ENCODE measurements at places on chromosomes 12 and 14.

- no peak for DNase-seq
Observed at GRCh38 chr14:56795284-56795622, 15.0 kb downstream of the OTX2 start.

GRCh38 chr14:68704736-68705720, 87.8 kb downstream of the ZFP36L1 start:
- no peak for DNase-seq

GRCh38 chr12:116749884-116750283, 11.8 kb downstream of the RNFT2 start:
- no peak for DNase-seq

DNA sequence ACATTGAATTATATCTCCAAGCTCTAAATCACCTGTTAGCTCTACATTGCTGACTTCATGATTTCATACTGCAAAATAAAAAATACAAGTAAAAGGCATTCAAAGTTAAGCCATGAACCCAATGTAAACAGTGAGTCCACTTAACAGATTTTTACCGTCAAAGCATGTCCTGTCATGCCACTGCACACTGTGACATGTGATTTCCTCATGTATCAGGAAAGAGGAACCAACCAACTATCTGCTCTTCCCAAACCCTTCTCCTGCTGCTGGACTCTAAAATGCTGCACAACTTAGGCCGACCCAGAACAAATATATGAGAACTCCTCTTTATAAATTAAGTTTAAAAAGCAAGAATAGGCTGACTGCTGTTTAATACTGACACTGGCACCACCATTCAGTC, 37.5 kb downstream of the TM7SF3 start:
- no peak for DNase-seq

DNA sequence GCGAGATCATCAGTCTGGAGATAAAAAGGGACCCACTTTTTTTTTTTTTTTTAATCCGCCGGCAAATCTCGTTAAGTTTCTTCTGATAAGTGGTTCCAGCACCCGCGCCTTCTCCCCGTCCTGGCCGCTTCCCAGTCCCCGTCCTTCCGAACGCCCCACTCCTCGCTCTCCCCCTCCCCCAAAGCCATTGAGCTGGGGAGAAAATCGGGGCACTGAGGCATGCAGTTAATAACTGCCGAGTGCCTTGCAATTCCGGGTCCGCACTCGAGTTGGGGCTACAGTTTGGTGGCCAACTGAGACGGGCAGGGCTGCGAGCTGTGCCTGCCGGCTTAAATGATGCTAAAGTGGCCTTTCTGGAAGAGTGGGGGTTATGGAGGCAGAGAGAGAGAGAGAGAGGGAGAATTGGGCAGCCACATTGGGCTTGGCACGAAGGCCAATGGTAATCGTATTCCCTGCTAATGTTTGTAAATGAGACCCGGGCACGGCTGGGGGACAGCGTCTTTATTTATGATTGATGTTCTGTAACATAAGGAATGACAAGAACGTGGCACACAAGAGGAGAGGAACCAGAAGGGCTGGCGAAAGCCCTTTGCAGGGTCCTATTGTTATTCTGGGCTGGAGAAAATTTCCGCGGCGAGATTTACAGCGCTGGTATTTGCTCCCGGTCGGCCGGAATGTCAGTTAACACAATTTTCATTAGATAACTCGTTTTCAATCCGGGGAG, 115.4 kb upstream of the MYL2 start:
- DNase-seq, result no peak

GRCh38 chr12:106135781-106136180, 3.0 kb downstream of the NUAK1 start:
- DNase-seq, result peak; percentile 37

DNA sequence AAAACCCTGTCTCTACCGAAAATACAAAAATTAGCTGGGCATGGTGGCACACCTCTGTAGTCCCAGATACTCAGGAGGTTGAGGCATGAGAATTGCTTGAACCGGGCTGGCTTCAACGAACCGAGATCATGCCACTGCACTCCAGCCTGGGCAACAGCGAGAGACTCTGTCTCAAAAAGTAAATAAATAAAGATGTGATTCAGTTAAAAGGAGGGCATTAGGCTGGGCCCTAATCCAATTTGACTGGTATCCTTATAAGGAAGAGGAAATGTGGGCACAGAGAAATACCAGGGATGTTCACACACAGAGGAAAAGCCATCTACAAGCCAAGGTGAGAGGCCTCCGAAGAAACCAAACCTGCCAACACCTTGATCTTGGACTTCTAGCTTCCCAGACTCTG, 10.1 kb upstream of the DCAF4 start:
- DNase-seq, result no peak

DNA sequence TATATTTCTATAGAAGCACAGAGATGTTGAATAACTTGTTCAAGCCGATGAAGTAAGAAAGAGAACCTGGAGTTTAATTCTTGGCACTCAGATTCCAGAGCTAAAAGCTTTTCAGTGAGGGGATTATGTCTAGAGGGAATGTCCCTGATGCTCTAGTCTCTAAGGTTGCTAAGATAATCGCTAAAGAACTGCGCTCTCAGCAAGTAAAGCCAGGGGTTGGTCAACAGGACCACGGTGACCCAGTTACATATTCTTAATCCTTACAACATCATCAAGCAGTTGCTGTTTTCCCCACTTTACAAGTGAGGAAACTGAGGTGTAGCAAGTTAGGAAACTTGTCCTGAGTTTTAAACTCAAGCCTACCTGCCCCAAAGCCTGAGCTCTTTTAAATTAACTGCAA, 110.8 kb downstream of the DAD1 start:
- DNase-seq, result no peak

DNA sequence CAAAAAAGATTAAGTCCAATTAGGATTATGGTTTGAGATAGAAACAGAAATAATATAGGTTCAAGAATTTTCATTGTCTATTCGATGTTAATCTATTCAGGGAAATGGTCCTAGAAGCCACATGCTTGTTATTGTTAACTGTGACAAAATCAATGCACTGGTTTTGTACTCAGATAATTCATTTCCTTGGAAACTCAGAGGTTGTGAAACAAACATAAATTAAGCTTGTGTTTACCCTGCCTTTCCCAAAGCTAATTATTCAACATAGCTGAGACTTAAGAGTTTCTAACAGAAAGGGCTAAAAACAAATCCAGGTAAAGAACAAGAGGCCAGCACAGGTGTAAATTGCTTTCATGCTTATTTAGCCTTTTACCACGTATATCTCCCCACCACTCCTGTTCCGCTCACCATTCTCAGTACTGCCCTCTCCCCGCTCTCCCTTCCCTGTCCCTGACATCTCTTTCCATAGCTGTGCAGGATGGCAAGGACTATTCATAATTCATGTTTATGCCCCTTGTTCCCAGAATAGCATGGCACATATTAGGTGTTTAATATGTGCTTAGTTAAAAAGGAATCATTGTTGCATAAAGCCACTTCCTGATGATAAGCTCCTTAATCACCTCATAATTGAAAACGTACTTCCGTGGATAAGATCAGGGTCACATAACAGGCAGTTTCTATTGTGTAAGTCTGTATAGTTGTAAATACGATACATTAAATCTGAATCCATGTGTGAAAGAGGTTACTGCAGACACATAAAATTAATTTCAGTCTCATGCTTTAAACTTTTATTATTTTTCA, 131.8 kb upstream of the USP15 start:
- DNase-seq, result peak; percentile 47

GRCh38 chr14:21852061-21852664, 178.5 kb upstream of the OR4E1 start:
- DNase-seq, result peak; percentile 32

DNA sequence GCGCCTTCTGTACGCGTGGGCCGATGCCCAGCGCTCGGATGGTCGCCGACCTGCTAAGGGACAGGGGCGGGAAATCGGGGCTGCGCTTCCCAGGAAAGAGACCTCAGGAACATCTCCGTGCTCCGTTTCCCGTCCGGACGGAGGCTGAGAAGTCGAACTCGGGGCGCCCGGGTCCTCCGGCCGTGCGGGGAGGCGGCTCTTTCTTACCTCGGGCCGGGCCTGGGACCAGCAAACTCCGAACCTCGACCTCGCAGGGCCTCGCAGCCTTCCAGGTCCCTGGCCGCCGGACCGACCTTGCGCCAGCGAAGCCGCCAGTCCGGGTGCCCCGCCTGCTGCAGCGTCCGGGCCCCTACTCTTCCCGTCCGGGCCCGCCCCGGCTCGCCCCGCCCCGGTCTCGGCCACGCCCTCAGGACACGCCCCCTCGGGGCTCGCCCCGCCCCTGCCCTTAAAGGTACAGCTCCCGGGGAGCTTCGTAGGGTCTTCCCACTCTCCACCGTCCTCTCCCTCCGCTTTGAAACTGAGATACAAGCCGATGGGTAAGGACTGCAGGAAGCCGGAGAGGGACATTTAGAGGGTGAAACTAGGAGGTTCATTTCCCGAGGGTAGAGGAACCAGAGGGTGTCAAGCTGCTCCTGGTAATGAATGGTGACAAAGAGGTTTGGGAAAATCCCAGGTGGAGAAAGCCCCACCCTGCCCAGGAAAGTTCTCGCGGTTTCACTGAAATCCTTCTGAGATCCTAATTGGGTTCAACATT, at the start of gene SLC8B1:
TSS of gene SLC8B1 (minus strand) at position 324 of the 754 bp plus-strand sequence. CDS start 2,231 bp downstream, outside the sequence.
- peak; percentile 74 for DNase-seq

- peak; percentile 16 for DNase-seq
Observed at GRCh38 chr14:24921903-24922302, 128.0 kb downstream of the STXBP6 start.

GRCh38 chr12:56671608-56672007, 16.5 kb downstream of the PTGES3 start:
- no peak for DNase-seq

- DNase-seq, result no peak
Observed at GRCh38 chr12:107622001-107622400, 63.6 kb upstream of the PWP1 start.

- DNase-seq, result no peak
Observed at GRCh38 chr12:58961166-58961565, 40.9 kb upstream of the LRIG3 start.

DNA sequence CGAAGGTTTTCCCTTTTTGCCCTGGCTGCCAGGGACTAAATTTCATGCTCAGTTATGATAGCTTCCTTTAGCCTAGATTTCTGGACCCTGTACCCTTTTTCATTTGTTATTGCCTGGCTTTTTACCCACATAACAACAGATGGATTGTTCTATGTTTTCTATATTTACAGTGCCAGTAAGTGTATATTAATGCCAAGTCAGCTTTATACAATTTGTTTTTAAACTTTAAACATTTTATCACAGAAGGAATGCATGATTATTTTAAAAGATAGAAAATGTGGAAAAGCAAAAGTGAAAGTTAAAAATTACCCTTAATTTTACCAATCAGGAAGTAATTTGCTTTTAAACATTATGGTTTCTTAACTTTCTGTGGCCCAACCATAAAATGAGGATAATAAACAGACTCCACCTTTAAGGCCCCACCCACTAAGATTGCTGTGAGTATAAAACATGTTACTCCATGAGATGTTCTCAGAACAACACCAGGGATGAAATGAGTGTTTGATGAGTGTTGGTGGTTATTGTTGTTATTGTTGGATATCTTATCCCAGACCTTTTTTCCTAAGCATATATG, 496.8 kb downstream of the EGLN3 start:
- DNase-seq, result no peak

- DNase-seq, result no peak
Observed at GRCh38 chr12:52401926-52402325, 4.2 kb downstream of the KRT82 start.

- DNase-seq, result no peak
Observed at GRCh38 chr14:21155963-21156362, at the start of gene OR5AU1. Gene OR5AU1, minus strand, starts transcription at chr14:21156063. Its CDS starts 191 bp downstream, at chr14:21155872.

DNA sequence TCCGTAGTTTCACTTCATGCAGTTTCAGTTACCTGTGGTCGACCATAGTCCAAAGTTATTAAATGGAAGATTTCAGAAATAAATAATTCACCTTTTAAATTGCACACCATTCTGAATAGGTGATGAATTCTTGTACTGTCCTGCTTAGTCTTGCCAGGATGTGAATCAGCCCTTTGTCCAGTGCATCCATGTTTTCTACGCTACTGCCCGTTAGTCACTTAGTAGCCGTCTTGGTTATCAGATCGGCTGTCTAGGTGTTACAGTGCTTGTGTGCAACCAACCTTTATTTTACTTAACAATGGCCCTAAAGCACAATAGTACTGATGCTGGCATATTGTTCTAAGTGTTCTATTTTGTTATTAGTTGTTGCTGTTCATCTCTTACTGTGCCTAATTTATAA, 146.7 kb downstream of the ACSS3 start:
- DNase-seq, result peak; percentile 4

- DNase-seq, result no peak
Observed at GRCh38 chr14:99554757-99555531, 49.1 kb downstream of the CCDC85C start.

DNA sequence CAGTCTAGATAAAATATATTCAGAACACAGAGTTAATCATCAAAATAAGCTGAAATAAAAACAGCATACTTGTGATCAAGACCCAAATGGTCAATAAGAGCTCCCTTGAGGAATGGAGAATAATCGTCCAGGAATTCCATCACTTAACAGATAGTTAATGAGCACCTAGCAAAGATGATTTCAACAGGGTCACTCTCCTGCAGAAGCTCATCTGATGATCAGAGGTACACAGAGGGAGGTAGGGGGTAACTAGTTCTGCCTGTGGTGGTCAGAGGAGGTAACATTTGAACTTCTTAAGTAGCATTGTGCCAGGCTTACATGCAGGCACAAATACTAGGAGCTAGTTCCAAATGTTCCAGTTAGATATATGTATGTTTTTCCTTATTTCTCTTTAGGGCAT, 9.5 kb downstream of the MED13L start:
- no peak for DNase-seq

- no peak for DNase-seq
Observed at GRCh38 chr14:89139404-89140247, 277.4 kb downstream of the FOXN3 start.

DNA sequence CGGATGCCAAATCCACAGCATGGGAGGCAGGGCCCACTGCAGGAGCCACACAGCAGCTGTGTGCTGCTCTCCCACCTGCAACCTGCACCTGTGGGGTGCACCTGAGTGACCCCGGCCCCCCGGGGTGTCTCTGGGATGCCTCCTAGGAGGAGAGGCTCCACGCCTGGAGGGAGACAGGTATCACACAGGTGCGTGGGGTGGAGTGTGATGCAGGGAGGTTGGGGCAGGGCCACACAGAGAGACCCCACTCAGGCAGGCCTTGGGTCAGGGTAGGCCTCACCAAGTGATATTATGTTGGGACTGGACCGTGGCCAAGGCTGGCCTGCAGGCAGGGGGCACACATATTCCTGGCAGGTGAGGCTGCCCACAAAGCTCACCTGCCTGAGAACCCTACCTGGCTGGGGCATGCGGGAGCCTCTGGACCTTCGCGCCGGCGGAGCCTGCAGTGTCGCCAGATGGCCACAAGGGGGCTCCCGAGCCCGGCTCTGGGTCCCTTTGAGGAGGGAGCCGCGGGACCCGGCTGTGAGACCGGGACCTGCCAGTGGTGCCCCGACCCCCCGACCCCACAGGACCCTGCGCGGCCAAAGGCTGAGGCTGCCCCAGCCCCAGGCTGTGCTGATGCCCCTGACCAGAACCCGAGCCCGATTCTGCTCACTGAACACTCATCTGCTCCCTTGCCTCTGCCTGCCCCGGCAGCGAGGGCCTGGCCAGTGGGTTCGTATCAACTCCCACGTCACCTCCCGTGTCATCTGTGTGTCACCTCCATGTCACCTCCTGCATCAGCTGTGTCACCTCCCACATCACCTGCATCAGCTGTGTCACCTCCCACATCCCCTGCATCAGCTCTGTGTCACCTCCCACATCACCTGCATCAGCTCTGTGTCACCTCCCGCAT, 11.4 kb downstream of the TMEM121 start:
- no peak for DNase-seq

Data from kidney capillary endothelial cell (primary cell).